ENCODE measurements at places on chromosomes 5 and 9.

DNA sequence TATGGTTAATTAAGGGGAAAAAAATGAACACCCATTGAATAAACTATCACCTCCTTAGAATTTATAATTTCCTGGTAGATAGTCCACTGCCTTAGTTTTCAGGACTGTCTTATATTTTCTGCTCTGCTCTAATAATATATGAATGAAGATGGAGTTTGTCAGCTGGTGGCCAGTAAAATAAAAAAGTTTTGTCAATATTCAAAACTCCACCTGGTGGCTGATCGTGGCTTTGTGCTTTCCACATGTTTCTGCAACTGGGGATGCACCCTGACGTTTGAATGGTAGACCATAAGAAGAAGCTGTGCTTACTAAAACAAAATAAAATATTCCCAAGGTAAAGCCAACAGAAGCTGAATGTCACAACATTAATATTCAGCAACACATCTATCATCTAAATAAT, 286.6 kb upstream of the IZUMO3 start:
- peak; percentile 3 for DNase-seq

DNA sequence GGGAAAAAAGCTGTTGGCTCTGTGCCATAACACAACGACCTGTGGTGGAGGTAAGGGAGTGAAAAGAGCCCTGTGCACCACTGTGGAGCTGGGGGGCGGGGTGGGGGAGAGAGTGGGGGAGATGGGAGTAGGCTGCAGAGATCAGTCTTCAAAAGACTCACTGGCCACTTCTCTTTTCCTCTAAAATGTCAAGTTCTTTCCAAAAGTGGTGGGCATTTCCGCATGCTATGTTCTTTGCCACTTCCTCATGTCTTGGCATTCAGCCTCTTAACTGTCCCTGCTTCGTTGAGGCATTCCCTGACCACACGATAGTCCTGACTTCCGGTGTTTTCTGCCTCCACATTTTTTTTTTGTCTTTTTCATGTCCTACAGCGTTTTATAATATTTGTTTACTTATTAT, 2.4 kb upstream of the PPP2R2B start:
- no peak for DNase-seq

- no peak for DNase-seq
These were observed 252.4 kb upstream of the DAPK1 start for GRCh38 chr9:87245271-87245670.

- DNase-seq, result no peak
These were observed 51.5 kb downstream of the PIK3R1 start for GRCh38 chr5:68267066-68267465.

DNA sequence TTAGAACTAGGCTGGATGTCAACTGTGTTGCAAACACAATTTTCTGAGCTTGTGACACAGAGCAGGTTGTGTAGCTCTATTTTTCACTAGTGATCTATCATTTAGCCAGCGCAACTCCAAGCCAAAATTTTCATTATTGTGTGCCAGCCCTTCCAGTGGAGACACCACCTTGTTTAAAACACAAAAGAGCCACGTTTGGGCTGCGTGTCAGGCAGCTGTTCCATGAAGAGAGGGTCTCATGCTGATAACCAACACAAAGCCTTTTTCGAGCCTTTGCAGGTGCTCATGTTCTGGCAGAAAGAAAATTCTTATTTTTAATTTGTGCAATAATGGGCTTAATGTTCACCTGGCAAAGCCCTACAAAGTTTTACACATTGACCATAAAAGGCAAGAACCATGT, 237.6 kb upstream of the RGMB start:
- no peak for DNase-seq

DNA sequence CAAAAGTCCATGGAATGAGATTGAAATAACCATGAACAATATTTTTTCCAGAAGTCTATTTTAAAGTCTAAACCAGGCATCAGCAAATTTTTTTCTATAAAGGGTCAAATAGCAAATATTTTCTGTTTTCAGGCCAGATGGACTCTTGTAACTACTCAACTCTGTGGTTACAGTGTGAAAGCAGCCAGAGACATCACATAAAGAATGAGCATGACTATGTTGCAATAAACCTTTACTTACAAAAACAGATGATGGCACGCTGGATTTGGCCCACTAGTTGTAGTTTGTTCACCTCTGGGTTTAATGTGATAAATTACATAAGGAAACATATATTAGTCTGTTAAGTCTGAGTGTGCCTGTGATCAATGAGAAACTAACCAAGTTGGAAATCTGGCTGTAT, 319.2 kb downstream of the TRPM3 start:
- peak; percentile 22 for DNase-seq

DNA sequence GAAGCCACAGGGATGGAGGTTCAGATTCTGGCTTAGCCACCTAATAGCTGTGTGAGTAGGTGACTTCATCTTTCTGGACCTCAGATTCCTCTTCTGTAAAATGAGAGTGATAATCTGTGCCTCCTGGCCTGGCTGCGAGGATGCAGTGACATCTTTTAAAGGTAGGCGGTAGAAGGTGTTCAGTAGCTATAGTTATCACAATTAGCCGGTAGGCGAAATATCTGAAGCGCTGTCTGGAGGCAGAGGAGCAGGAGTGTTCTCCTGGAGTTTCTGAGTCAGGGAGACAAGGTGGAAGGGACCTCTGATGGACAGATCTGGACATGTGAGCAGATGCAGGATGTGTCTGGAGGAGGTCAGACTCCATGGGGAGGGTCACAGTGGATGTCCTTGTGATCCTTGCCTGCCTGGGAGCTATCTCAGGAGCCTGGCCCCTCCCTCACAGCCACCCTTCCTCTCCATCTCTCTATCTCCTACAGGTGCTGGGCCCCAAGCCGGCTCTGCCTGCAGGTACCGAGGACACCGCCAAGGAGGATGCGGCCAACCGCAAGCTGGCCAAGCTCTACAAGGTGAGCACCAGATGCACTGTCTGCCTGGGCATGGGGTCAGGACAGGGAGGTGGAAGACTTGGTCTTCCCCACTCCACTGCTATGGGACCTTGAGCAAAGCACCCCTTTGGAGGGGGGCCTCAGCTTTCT, 45.6 kb downstream of the GSN start:
- no peak for DNase-seq

GRCh38 chr5:125333416-125333815, 587.0 kb upstream of the ZNF608 start:
- DNase-seq, result no peak

DNA sequence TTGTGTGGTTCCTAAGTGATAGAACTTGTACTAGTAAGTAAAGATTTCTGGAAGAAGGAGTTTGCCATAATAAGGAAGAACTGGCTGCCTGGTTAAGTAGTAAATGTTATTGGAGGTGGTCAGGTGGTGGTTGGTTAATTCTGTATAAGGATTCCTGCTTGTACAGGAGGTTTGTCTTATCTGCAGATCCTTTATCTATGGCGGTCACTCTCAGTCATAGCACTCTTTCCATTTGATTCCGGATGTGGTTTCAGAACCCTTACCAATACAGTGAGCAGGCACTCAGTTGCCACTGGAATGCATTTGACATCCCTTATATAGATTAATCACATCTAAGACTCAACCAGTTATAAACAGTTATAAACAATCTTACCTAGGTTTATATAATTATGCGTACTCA, 50.3 kb downstream of the RAD50 start:
- no peak for DNase-seq

- peak; percentile 55 for DNase-seq
These were observed 60.3 kb upstream of the DAB2 start for GRCh38 chr5:39485079-39485478.

DNA sequence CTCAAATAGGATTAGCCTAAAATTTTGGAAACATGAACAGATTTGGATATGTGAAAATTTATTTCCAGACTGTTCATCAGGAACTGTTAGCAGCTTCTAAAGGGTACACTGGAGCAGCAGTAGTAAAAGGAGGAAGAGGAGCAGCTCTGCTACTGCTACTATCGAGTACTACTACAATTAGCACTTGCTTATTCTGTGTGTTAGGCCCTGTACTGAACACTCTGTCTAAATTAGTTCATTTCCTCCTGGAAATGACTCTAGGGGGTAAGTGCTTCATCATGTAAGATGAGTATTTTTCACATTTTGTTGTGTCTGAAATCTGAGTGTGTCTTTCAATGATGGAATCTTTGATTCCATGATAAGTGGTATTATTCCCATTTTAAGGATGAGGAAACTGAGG, 9.8 kb downstream of the CD274 start:
- no peak for DNase-seq

- DNase-seq, result no peak
These were observed 138.7 kb upstream of the TMEM161B start for GRCh38 chr5:88407341-88407740.

- peak; percentile 80 for DNase-seq
These were observed 19.5 kb downstream of the GFPT2 start for GRCh38 chr5:180333661-180334060.

- DNase-seq, result no peak
These were observed 124.1 kb upstream of the OTULINL start for GRCh38 chr5:14457476-14457875.

- DNase-seq, result no peak
These were observed 45.7 kb downstream of the MUSK start for GRCh38 chr9:110714314-110714713.

DNA sequence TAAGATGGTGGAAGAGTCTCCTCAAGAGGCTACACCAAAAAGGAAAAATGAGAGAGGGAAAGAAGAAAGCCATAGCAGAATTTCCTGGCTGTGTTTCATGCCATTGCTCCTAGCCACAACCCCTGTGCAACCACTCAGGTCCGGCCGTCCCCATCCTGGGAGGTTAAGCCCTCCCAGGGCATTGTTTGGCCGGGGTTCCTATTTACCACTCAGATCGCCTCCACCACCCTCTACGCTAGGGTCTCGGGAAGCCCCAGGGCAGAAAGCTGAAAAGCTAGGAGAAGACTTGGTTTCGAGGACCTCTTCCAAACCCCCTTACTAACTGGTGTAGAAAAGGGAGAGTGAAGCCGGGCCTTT, 715 bp downstream of the RC3H2 start:
- peak; percentile 12 for DNase-seq

DNA sequence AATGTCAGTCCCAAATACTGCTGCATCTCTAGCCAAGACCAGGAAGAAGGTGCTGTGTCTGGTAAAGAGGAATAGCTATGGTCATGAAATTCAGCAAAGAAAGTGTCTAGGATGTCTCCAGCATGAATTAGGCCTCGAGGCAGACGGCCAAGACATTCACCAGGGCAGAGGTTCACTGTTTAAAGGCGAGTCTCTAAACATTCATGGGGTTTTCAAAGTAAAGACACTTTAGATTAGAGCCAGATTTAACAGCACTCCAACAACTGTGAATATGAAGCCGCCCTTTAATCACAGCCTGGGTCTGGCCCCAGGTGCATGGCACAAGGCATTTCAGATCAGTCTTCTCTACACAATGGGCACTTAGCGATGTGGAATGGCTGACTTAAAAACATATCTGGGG, 95.0 kb downstream of the ANKH start:
- no peak for DNase-seq

DNA sequence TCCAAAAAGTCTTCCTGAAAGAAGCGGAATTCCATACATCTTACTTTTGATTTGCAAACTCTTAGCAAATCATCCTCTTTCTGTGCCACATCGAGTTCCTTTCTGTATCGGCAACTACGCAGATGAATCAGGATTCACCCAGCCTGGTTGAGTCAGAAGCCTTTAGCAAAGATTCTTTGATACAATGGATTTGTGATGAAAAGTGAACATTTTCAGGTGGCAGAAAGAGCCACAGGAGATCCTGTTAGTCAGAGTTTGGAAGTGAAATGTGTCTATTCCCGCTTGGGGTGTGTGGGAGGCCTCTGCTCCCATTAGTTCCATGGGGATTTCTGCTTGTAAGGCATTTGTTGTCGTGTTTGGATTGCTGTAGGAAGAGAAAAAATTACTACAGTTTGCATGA, 351.8 kb upstream of the WWC1 start:
- DNase-seq, result peak; percentile 85

DNA sequence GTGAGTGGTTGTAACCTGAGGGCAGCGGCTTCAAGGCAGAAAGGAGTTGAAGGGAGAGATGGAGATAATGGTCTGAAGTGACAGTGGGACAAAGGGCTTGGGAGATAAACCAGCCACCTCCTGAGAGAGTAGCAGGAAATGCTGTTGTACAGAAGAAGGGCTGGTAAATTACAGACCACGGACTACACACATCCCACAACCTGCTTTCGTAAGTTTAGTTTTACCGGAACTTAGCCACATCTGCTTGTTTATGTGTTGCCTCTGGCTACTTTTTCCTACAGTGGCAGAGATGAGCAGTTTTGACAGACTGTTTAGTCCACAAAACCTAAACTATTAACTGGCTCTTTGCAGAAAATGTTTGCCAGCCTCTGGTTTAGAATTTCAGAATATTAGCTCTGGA, 269.5 kb downstream of the ARHGEF28 start:
- DNase-seq, result no peak

GRCh38 chr5:14445576-14446290, 135.9 kb upstream of the OTULINL start:
- DNase-seq, result peak; percentile 83

GRCh38 chr5:1096838-1097237, 15.0 kb downstream of the SLC12A7 start:
- DNase-seq, result no peak

DNA sequence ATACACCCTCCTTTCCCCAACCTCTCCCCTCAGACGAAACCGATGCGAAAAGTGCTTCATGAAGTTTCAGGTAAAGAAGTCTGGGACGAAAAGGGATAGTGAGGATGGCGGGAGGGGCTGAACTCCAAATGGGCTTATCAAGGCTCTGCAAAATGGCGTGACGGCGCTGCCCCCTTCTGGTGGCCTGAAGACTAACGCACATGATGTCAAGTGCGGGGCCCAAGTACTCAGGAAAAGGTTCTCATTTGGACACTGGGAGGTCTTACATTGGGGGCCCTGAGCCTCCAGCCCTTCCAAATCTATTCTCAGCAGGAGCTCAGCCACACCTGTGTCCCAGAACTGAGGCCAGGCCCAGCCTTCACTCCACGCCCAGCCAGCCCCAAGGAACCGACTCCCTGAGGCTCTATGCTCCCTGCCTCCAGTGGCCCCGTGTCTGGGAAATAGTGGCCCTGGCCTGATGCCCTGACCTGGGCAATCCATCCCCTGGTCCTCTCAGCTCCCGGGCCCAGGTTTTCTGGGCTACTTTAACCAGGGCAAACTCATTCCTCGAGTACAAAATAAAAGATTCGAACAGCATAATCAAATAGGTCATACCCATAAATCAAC, 119.9 kb downstream of the KCNIP1 start:
- DNase-seq, result peak; percentile 50

DNA sequence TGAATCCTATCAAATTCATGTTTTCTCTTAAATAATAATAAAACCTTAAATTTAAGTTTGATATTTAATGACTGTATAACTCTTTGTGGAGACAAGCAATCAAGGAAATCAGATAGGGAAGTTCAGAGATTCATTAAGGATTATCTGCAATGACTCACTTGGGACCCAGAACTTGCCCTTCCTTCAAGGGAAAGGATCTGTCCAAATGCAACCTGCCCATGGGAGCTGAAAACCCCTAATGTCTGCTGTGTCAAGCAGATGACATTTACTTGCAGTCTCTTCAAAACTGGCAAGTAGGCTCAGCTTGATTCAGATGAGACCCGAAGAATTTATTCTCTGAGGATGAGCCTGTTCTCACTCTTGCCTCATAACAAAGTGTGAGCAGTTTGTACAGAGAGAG, 1577.6 kb downstream of the EFNA5 start:
- no peak for DNase-seq

GRCh38 chr5:62312036-62312435, 6.0 kb downstream of the KIF2A start:
- DNase-seq, result no peak

- no peak for DNase-seq
These were observed 418.9 kb downstream of the ARHGEF28 start for GRCh38 chr5:74044936-74045335.

Data from fibroblast of skin of right biceps (primary cell).